ENCODE measurements at places on chromosomes 7 and 10.

DNA sequence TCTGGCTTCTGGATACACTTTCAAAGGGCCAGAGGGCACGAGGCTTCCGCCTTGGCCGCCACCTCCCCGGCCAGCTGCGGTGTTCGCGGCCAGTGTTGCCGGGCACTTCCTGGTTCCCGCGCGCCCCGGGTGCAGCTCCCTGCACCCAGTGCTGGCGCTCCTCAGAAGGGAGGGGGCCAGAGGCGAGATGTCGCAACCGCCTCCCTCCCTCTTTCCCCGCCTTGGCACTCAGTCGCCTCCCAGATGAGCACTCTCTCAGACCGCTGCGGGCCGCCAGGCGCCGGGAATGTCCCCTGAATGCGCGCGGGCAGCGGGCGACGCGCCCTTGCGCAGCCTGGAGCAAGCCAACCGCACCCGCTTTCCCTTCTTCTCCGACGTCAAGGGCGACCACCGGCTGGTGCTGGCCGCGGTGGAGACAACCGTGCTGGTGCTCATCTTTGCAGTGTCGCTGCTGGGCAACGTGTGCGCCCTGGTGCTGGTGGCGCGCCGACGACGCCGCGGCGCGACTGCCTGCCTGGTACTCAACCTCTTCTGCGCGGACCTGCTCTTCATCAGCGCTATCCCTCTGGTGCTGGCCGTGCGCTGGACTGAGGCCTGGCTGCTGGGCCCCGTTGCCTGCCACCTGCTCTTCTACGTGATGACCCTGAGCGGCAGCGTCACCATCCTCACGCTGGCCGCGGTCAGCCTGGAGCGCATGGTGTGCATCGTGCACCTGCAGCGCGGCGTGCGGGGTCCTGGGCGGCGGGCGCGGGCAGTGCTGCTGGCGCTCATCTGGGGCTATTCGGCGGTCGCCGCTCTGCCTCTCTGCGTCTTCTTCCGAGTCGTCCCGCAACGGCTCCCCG, at the start of gene FFAR4:
Gene FFAR4 (plus strand): TSS at position 231 of the 842 bp plus-strand sequence. CDS start 56 bp downstream, at position 287.
- no peak for DNase-seq

DNA sequence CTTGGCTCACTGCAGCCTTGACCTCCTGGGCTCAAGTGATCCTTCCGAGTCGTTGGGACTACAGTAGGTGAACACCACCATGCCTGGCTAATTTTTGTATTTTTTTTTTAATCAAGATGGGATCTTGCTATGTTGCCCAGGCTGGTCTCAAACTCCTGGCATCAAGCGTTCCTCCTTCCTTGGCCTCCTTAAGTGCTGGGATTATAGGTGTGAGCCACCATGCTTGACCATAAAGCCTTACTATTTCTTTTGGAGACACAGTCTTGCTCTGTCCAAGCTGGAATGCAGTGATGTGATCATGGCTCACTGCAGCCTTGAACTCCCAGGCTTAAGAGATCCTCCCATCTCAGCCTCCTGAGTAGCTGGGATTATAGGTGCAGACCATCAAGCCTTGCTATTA, 12.6 kb downstream of the TFAM start:
- no peak for DNase-seq

DNA sequence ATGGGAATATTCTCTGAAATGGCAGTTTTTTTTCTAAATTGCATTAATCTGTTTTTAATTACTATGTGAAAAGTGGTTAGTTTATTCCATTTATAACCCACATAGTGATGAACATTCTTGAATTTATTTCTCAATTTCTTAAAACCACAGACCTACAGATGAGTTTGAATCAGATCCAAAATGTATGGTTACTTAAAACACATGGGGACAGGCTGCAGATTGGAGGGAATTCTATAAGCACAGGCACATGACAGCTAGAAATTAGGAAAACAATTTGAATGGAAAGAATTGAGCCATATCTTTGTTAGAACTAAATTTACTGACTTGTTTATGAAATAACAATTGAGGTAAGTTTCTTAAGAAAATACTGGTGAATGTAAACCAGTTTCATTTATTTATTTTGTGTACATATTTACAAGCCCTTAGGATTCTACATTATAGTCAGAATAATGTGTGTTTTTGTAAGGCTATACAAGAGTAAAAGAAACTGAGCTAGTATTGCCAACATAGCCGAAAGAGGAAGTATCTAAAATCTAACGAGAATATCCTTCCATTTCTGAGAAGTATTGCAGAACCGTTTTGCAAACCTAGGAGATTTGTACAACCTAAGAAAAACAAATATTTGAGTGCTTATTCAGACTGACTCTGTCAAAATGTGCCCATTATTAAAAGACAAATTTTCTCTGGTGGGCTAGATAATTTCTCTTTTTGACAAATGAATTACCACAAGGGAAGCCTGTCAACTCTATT, 434.3 kb upstream of the SEMA3D start:
- no peak for DNase-seq

DNA sequence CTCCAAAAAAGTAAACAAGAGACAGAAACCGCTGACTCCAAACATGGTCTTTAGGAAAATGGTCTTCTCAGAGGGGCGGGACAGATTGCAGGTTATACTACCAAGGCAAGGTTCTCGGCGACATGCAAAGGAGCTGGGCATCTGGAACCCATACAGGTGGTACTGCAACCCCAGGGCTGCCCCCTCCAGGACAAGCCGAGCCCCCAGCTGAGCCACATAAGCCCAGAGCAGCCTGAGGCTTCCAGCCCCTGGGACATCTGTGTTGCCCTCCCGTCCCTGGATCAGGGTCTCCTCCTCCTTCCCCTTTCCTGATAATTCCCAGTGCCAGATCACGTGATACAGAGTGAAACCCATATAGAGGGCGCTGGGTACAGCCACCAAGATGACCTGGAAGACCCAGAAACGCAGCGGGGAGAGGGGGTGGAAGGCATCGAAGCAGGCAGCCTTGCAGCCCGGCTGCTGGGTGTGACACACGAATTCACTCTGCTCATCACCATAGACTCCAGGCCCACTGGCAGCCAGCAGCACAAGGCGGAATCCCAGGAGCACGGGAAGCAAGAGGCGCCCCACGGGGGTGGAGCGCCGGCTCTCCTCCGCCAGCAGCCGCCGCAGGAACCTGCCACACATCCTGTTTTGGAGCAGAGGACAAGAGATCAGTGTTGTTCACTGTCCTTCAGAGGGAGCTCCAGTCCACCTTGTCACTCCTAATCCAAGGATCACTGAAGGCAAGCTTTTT, at the start of gene GJC3:
Gene GJC3 (minus strand): TSS at position 627 of the 736 bp plus-strand sequence. CDS start 0 bp downstream, at position 627.
- DNase-seq, result no peak

GRCh38 chr10:86163522-86164173, 202.9 kb downstream of the GRID1 start:
- no peak for DNase-seq

- DNase-seq, result no peak
Observed at GRCh38 chr10:61179771-61180170, 235.8 kb upstream of the RHOBTB1 start.

- no peak for DNase-seq
Observed at GRCh38 chr10:77299320-77299719, 338.3 kb downstream of the KCNMA1 start.

DNA sequence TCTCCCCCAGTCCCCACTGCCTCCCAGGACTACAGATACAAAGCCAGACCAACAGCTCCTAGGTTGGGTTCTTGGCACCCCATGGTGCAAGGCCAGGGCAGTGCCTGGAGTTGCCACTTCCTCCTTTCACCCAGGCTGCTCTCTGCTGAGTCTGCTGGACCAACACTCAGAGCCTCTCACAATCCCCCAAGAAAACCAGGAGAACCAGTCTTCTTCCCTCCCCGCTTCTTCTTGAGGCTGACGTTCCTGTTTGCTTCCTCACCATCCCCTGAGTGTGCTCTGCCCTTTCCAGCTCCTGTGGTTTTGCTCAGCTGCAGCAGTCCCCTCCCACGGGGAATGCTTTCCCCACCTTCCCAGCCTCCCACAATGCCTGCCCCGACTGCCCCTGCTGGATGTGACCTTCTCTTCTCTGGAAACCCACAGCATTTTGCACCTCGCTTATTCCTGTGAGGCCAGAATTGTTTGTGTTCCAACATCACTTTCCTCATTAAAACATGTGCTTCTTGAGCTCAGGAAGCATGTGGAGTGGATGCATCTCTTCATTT, 89.9 kb downstream of the GOLGA7B start:
- no peak for DNase-seq

- DNase-seq, result no peak
Observed at GRCh38 chr10:92479547-92479946, 94.3 kb downstream of the IDE start.

- no peak for DNase-seq
Observed at GRCh38 chr10:95356-96115, 39.7 kb upstream of the ZMYND11 start.

- peak; percentile 53 for DNase-seq
Observed at GRCh38 chr10:24556750-24557742, 166.6 kb downstream of the ARHGAP21 start.

- DNase-seq, result no peak
Observed at GRCh38 chr10:77504873-77505257, 132.7 kb downstream of the KCNMA1 start.

- no peak for DNase-seq
Observed at GRCh38 chr10:113125612-113126011, 175.6 kb downstream of the TCF7L2 start.

GRCh38 chr7:138477081-138477578, 17.1 kb downstream of the TRIM24 start:
- DNase-seq, result no peak

- no peak for DNase-seq
Observed at GRCh38 chr7:1569016-1569415, 816 bp downstream of the PSMG3 start.

DNA sequence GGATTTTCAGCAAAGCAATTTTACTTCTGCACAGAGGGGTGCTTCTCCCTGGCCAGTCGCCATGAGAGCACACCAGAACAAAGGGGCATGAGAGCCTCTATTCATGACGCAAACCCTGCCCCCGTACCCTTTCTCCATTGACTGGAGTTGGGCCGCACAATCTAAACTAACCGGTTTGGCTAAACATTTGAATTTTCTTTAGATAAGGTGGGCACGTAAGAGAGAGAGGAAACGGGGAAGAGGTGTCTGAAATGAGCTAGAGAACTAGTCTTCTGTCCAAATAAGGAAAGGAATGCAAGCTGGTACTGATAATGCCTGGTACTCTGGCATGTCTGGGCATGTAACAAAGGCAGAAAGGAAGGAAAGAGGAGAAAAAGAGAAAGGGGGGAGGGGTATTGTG, 13.2 kb upstream of the SCIN start:
- DNase-seq, result no peak

DNA sequence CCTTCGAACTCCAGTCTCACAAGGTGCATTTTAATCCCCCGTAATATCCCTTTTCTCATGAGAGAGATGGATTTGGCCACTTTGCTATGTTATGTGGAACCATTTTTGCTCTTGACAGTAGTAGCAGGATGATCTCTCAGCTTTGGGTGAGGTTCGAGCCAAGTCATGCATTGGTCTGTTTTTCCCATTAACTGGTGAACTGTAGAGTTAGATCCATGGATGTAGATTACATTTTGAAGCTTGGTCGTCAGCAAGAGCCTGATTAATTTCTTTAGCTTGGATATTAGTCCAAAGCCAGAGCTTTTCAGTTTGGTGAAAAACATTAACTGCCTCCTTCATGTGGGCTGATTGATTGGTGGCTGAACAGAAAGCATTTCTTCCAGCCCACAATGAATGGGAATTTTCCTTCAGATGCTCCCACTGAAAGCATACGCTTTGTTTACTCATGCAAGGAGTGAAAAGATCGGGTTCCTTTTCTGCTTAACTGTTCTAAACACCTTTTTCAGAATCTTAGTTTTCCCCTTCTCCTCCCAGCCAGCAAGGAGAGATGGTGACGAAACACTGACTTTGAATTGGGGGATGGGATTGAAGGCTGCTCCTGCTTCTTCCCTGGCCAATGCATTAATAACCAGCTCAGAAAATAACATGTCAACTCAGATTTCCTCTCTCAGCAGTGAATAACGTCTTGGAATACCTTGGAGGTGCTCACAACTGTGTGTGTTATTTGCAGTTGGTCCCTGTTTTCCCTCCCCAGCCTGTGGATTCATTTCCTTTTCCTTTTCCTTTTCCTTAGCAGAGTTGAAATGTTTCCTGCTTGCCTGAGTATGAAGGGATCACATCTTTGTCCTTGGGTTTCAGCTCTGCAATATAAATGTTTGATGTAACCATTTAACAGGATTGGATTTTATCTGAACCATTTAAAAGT, 351.8 kb upstream of the FZD8 start:
- DNase-seq, result no peak

DNA sequence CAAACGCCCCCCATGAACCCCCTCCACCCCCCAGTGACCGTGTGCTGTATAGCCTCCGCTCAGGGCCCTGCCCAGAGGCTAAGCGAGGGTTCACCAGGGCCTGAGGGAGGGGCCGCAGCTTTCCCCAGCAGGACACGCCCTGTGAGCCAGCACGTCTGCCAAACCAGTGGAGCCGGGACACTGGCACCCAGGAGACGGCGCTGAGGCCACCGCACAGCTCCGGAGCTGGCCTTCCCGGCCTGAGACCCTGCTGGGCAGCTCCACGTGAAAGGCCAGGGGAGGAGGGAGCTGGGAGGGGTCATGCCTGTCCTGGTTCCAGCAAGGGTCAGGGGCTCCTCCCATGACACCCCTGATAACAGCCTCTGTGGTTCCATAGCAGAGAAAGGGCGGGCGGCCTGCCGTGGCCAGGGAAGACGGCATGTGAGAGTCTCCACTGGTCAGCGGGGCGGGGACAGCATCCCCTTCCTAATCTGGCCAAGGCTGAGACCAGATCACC, 278.3 kb downstream of the ELFN1 start:
- DNase-seq, result no peak

GRCh38 chr10:46291817-46292572, 5.2 kb downstream of the ANTXRL start:
- no peak for DNase-seq

GRCh38 chr7:134313543-134313942, 3.2 kb downstream of the SLC35B4 start:
- DNase-seq, result no peak

DNA sequence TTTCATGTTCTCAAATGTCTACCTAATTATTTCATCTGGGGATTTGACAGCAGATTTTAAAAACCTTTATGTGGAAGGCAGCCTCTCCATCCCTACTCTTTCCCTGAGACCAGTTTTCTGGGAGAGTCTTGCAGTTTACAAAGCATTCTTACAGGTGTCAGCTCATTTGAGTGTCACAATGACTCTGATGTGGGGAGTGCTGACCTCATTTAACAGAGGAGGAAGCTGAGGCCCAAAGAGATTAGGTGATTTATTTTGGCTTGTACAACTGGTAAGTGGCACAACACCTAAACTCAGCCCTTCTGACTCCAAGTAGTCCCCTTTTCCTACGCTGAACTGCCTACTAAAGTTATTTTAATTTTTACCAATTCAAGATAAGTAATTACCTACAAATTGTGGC, 33.3 kb upstream of the MAT1A start:
- no peak for DNase-seq

GRCh38 chr7:311131-311680, 21.2 kb downstream of the FOXL3 start:
- no peak for DNase-seq
